HEK293T (cell line): ENCODE measurements at places on chromosomes 2 and 18.

DNA sequence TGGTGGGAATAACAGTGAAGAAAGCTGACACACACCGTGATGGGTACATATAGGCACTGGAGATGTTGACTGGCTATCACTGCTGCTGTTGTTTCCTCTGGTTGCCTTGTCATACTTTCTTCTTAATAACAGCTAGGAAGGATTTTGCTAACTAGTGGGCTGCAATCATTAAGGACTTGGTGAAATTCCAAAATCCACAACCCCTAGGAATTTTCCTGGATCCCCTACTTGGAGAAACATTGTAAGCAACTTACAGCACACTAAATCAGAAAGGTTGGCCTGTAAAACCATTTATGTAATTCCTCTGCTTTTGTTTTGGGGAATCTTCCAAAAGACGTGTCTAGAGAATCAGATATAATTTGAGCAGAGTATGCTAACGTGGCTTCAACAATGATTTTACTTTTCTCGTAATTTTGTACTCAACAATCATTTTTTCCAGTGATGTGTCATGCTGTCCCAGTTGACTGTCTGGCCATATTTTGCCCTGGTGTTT lies 8.0 kb upstream of the COL3A1 start:
- DNase-seq = no peak

DNA sequence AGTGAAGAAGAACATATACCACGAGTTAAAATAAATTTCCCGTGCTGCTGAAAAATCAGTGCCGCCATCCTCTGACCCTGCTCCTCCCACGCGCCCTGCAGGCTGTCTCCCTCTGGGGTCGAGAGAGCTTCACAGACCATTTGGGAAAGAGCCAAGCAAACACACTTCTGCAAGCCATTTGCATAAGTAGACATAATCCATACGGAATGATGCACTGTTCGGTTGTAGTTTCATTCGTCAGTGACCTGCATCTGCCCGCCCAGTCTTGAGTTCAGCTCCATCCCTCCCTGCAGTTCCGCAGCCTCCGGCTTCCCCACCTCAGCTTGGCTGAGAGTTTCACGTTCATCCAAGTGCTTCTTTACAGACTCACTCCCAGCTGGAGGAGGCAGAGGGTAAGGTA lies 69.6 kb downstream of the TRAPPC12 start:
- DNase-seq = no peak

DNA sequence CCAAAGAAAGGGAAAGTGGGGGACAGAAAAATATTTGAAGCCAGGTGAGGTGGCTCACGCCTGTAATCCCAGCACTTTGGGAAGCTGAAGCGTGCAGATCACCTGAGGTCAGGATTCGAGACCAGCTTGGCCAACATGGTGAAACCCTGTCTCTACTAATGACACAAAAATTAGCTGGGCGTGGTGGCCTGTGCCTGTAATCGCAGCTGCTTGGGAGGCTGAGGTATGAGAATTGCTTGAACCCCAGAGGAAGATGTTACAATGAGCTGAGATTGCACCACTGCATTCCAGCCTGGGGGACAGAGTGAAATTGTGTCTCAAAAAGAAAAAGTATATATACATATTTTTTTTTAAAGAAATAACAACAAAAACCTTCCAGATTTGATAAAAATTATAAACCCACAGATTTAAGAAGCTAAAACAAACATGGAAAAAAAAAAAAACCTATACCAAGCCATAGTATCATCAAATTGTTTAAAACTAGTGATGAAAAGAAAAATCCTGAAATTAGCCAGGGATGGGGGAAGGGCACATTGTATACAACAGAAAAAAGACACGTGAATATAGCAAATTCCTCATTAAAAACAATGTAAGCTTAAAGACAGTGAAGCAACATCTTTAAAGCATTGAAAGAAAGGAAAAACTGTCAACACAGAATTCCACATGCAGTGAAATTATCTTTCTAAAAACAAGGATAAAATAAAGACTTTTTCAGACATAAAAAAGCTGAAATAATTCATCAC lies 40.4 kb upstream of the MYCN start:
- DNase-seq = no peak

DNA sequence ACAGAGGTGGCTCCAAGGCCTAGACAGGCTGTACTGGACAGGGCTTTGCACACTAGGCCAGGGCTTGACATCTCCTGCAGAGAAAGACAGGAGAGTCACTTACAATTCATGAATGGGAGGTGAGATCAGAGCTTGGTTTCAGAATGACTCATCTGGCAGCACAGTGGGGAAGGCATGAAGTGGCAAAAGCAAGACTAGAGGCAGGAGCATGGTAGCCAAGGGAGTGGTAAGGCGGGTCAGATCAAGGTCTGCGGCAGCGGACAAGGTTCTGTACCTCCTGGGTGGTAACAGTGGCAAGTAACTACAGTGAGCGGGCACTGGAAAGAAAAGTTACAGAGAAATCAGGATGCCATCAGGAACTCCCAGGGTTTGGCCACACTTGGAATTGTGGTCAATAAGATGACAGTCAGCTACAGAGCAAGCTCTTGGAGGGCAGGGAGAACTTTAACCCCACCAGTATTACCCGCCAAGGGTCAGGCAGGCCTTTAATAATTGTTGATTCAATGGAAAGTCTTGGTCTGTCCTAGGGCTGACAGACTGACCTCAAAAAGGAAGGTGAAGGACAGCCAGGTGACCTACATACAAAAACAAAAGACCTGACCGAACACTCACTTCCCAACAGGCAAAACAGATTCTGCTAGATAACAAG lies 5.7 kb downstream of the MCFD2 start:
- no peak for DNase-seq

DNA sequence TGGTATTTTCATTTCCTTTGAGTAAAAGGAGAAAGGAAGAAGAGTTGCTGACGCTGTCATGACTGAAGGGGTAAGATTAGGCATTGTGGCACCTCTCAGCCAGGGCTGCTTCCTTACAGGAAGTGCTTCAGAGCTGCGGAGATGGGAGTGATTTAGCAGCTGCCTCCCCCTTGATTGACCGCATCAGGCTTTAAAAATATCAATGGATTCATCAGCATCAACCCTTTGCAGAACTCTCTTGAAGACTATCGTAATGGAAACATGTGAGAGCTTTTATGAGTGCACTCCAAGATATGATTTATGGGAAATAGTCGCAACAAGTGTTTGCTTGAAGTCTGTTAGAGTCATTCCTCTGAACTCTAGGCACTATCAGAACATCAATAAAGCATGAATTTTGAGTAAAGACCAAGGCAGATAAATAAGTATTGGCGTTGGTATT lies 141.1 kb downstream of the CSRNP3 start:
- DNase-seq = peak; percentile 14

GRCh38 chr2:184599872-184600222 lies 1.5 kb downstream of the ZNF804A start:
- no peak for DNase-seq

- DNase-seq = no peak
These were observed 92.6 kb downstream of the RIT2 start for GRCh38 chr18:43022874-43023273.

DNA sequence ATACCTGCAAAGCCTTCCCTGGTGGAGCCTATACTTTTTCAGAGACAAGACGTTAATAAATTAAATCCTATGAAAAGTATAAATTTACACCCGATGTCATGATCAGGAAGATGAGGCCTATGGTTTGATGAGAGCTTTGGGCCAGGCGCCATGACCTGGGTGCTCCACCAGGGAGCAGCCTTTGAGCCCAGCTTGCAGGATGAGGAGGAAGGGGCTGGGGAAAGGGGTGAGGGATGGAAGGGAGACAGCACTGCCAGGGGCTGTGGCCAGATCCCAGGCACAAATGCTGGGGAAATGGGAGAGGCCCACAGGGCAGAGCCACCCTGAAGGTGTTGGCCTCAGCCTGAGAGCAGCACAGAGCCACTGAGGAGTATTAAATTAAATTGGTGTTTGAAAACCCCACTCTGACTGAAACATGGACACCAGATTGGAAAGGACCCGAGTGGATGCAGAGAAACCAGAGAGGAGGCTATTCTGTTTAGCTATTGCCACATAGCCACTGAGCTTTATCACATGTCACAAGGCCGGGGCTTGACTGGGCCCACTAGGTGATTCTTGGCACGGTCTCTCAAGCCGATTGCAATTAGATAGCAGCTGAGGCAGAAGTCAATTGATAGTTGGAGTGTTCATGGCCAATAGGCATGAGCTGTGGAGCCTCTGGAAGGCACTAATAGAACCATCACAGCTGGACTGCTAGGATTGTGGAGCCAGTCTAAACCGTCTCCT lies 9.6 kb upstream of the FAHD2A start:
- DNase-seq = no peak

DNA sequence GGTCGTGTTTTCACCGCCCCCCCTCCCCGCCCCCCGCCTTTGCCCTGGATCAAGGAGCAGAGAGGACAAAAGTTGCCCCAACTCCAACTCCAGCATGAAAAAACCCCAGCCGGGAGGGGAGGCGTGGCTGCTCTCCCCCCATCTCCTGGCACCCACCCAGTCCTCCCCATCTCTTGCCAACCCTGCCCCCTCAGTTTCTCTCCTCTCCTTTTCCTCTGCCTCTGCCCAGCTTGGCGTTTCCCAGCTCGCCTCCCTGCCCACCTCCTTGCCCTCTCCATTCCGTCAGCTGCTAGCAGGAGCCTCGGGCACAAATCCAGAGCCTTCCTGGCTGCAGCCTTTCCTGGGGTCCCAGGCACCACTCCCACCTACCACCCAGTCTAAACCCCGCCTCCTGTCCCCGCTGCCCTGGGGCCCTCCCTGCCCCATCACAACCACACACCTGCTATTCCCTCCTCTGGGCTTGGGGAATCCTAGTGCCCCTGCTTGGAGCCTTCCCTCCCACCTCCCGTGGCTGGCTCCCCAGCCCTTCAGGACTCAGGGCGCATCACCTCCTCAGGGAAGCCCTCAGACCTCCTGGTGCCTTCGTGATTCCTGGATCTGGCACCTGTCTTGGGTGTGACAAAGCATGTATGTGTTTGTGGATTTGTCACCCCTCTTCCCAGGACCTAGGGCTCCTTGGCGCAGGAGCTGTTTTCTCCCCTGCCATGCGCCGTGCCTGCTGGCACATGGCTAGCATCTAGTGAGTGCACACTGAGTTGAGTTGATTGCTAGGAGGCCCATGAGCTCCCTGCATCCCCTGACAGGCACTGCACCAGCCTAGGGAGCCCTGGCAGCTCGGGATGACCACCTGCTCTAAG lies 209.1 kb downstream of the TFCP2L1 start:
- DNase-seq = no peak

DNA sequence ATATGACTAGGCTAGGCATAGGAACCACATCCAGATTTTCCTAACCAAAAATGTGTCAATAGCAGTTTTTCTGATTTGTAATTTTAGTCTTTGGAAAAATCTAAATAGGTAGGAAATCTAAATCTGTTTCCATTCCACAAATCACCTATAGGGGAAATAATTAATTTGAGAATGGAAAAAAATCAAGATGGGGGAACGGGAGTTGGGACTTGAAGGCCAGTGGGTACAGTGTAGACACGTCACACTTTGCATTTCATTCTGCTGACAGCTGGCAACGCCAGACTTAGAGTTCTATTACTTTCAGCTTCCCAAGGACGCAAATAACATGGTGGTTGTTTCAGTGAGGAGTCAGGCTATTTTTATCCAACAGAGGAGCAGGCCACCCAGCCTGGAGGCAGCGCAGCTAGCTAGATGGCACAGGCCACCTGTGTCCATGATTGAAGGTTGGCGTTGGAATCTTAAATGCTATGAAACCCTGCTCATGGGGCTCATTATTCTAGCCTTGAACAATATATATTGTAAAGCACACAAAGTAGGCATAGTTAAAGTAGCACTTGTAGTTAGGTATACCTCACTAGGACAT lies 23.4 kb downstream of the HNRNPA3 start:
- DNase-seq = no peak

GRCh38 chr2:69077252-69077950 lies 64.4 kb downstream of the ANTXR1 start:
- no peak for DNase-seq

- no peak for DNase-seq
These were observed 162.5 kb downstream of the CCDC102B start for GRCh38 chr18:68960355-68960754.

DNA sequence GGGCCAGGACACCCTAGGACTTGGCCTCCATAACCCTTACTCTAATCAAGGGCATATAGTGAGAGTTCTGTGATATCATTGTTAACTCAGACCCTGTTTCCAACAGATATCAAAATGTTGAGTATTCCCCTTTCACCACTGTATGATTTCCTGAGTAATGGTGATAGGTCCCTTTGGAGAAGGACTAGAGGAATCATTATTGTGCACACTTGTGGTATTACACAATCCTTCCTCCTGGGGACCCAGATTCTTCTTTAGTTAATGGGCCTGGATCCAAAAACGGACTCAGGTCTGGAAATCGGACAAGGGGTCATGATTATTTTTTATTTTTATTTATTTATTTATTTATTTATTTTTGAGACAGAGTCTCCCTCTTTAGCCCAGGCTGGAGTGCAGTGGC lies 23.5 kb downstream of the PRKRA start:
- DNase-seq = no peak

GRCh38 chr18:29076645-29077044 lies 899.7 kb upstream of the CDH2 start:
- DNase-seq = no peak

GRCh38 chr2:64750001-64750816 lies 96.5 kb upstream of the SERTAD2 start:
- DNase-seq = peak; percentile 25

- no peak for DNase-seq
These were observed 127.5 kb downstream of the DTNB start for GRCh38 chr2:25545899-25546298.

GRCh38 chr2:233867993-233868532 lies at the start of gene MSL3B:
Gene MSL3B (minus strand): TSS chr2:233868386.
- DNase-seq = peak; percentile 60

GRCh38 chr2:69483024-69483423 lies 45.8 kb upstream of the NFU1 start:
- no peak for DNase-seq

DNA sequence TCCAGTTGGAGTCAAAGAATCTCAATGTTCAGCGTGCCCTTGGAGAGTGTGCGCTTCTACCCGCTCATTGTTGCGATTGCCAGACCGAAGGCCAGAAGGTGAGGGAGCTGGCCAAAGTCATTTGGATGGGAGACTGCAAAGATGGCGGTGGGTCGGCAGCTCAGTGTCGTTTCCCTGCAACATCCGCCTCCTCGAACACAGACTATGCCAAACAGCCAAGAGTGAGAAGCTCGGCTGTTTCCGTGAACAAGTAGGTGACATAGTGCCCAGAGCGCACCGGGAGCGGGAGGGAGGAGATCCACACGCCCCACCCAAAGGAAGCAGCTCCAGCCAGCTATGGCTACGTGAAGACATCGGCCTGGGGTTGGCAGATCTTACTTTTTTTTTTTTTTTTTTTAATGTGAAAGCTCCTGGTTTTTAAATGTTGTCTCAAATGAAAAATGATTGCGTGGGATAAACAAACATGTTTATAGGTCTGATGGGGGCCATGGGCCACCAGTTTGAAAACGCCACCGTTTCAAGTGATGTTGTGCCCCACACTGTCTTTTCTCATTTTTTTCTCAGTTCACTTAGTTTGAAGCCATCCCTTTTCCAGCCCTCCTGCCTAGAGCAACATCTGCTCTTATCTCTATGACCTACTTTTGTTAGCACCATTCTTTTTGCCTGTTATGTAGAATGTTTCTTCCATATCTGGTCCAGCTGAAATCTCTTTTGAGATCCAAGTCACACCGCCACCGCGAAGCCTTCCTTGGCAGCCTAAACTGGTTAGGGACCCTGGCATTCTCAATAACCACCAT lies 682.4 kb downstream of the RNF144A start:
- DNase-seq = no peak

GRCh38 chr18:78519394-78520062 lies 460.1 kb upstream of the SALL3 start:
- no peak for DNase-seq
